ENCODE measurements at places on chromosomes 5 and 9. TPM values are rescaled to one million over a fixed set of nuclear protein-coding genes. Genes with fewer than 3 reads are reported as not detected.

DNA sequence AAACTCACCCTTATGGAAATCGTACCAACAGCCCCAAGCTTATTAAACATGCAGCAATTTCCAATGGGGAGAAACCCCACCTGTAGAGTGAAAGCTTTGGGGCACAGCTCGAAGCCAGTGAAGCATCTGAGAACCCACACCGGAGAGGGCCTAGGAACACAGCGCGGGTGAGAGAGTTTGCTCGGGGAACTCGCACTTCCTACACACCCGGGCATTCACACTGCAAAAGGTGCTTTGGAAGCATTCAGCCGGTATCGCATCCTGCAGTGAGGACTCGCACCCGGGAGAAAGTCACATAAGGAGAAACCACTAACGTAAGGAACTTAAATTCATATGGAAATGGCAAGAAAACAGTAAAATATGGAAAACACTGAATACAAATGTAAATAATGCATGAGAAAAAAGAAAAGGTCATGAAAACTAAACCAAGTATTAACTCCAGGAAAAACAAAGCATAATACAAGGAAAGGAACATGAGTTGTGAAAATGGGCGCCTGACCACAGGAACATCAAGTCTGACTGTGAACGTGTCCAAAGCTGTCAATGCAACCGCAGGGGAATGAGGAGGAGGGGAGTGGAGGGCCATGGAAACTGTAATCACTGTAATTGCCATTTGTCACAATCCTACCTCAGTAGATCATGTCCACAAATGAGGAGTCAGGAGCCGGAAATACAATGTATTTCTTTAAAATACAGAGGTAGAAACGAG lies 28.7 kb downstream of the CAMSAP1 start:
- no peak for DNase-seq

GRCh38 chr9:33165263-33166151 lies 1.6 kb downstream of the B4GALT1 start:
- no peak for DNase-seq

- DNase-seq, result no peak
These were observed 30.6 kb downstream of the CLINT1 start for GRCh38 chr5:157828105-157828943.

DNA sequence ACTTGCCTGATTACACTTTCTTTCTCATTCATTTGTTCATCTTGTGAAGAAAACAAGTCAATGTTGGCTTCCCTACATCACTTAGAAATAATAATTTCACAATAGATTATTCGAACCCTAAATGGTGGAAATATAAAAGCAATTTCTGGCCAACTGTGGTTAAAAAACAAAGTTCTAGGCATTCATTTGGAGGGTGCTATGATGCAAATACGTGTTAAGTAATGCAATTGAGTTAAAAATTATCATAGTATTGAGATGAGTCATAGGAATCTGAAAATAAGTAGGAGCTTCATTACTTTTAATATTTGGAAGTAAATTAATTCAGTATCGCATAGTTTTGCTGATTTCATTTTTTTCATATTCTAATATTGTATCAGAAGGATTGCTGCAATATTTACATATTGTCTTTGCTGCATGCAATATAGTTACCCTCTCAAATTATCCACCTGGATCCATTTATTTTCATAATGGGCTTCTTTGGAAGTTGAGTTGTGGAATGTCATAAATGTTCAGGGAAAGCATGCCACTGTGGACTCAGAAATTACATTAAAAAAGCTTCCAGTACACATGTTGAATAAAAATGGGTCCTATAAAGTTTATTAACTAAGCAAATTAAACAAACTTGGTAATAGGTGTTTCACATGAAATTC lies 647.7 kb upstream of the WWC1 start:
- no peak for DNase-seq

DNA sequence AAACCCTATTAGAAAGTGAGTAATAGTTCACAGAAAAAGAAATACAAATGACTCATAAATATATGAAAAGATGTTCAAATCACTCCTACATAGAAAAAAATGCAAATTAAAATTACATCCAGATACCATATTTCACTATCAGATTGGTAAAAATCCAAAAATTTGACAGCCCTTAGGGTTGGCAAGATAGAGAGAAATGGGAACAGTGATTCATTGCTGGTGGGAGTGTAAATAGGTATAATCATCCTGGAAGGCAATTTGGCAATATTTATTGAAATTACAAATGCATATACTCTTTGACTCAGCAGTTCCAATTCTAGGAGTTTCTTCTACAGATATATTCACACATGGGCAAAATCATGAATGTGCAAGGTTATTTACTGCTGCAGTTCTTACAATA lies 273.5 kb downstream of the NR2F1-AS1 start:
- DNase-seq, result no peak

The ISL1 gene
- not detected for total RNA-seq

DNA sequence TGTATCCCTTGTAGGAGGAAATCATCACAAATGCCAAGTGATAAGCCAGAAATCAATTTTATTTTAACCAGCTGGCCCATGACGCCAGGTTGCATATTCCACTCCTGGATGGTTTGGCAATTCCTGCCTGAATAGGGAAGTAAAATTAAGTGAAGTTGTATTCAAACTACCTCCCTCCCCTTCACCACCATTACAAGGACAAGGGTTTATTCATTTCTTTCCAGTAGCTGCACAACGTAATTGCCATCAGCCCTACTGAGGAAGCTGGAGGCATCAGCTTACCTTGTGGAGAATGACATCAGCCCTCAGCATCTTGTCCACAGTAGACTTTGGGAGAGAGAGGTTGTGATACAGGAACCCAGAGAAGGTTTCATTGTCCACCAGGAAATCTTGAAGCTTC lies 66.6 kb downstream of the ABCA1 start:
- no peak for DNase-seq

GRCh38 chr9:99445371-99445891 lies 223.3 kb downstream of the SEC61B start:
- no peak for DNase-seq

- no peak for DNase-seq
These were observed 125.2 kb upstream of the SMIM23 start for GRCh38 chr5:171660434-171660833.

DNA sequence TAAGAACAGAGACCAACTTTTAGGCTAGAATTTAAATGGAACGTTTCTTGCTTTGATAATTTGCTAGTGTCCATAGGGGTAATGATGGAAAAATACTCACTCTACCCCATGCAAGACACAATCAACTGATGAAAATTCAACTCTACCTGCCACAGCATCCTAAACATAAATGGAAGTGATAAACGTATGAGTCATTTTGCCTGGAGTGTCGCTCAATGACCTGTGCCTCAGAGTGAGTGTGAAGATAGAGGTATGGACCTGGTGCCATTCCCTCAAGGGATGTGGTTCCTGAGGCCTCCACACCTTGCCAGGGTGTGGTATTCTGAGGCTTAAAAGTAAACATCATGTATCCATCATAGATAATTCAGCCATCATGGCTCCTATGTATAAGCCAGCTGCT lies 14.0 kb downstream of the ARL14EPL start:
- DNase-seq, result no peak

The PTGS1 gene
- 14.4 TPM for total RNA-seq

DNA sequence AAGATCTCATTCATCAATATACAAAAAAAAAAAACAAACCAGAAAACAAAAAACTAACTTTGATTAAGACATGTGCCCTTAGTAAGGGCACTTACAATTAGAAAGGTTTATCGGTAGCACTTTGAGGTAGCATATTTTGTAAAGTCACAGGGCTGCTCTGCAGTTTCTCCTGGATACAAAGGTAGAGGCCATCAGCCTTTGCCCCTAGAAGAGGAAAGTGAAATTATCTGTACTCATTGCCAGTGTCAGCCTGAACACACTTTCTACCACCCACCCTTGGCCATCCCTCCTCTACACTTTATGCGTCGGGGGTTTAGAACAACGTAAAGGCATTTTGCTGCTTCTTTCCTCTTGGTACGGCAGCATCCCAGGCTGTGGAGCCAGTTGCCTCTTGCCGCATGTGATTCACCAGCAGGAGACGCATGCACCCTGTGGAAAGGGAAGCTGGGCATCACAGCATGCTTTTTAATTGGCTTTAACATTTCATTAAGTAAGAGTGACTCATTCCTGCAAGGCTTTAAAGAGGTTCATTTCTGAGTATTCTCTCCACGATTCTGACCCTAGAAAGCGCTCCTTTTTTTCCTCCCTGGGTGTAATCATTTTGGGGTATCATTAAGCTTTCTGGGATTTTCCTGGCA lies 84.6 kb downstream of the CEMIP2 start:
- no peak for DNase-seq

The CD274 gene
- 44.7 TPM for total RNA-seq

GRCh38 chr5:32095261-32095671 lies 78.9 kb downstream of the GOLPH3 start:
- DNase-seq, result no peak

The CARTPT gene
- total RNA-seq, result not detected

DNA sequence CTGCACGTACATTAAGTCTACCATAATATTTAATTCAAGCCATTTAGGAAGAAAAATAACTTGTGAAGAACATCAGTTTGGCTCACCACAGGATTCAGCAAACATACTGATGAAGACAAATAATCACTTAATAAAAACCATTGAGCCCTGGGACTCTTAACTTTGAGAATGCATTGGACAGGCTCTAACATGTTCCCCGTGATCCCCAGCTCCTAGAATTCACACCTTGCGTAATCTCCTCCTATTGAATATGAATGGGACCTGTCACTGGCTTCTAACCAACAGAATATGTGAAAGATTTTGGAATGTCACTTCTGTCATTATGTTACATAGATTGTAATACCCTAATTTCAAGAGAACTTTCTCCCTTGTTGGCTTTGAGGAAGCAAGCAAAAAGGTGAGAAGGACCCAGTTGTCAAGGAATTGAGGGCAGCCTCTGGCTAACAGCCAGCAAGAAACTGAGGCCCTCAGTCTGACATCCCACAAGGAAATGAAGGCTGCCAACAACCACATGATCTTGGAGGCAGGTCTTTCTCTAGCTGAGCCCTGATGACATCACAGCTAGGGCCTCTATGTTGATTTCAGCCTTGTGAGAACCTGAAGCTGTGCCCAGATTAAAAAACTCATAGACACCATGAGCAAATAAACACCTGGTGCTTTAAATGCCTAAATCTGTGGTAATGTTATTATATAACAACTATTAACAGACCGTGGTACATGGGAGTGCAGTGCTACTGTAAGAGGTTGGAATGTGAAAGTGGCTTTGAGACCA lies 433.2 kb downstream of the SEMA5A start:
- no peak for DNase-seq

GRCh38 chr9:95383185-95383676 lies 65.7 kb upstream of the FANCC start:
- no peak for DNase-seq

- no peak for DNase-seq
These were observed 85.2 kb downstream of the AUH start for GRCh38 chr9:91276513-91276912.

DNA sequence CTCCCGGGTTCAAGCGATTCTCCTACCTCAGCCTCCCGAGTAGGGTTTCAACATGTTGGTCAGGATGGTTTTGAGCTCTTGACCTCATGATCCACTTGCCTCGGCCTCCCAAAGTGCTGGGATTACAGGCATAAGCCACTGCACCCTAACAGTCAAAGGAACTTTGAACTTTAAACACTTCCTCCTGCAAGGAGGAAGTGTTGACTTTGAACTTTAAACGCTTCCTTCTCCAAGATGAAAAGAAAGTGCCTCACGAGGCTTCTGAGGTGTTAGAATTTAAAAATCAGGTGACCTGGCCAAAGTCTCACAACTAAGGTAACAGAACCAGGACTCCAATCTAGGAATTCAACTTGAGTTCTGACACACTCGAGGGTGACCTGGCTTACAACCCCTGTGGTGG lies 150.9 kb downstream of the BRINP1 start:
- no peak for DNase-seq

The NTRK2 gene
- total RNA-seq, result under 0.01 TPM

- no peak for DNase-seq
These were observed 747.0 kb upstream of the CDH6 start for GRCh38 chr5:30446456-30446855.

DNA sequence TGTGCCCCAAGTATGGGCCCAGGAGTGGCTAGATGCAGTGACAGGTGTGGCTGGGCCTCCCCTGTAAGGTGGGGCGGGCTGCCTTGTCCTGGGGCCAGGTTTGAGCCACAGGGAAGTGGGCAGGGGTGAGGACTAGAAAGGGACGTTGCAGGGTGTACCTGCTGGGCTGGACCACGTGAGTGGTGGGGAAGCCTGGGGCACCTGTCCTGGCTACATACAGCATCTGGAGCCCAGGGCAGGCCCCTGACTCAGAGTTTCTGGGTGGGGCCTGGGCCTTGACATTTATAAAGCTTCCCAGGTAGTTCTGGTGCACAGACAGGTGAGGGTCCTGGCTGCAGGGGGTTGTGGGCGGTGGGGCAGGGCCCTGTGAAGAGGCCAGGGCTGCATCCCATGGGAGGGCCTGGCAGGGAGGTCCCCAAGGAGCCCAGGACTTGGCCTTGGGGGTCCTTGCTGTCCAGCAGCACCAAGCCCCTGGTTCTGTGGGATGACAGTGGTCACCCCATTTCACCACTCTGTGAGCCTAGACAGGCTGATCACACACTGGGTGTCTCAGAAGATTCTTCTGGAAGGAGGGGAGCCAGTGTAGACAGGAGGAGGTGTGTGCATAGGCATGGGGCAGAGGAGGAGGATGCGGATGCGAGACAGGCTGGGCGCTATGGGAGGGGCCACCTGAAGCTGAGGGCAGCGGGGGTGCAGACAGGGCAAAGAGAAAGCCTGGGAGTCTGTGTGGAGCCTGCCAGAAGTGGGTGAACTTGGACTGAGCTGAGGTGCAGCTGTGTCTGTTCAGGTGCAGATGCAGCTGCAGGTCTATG lies 94.0 kb downstream of the PHF2 start:
- no peak for DNase-seq

The C5orf46 gene
- 0.21 TPM for total RNA-seq

- DNase-seq, result no peak
These were observed 78.7 kb downstream of the NRG2 start for GRCh38 chr5:139964266-139964993.

DNA sequence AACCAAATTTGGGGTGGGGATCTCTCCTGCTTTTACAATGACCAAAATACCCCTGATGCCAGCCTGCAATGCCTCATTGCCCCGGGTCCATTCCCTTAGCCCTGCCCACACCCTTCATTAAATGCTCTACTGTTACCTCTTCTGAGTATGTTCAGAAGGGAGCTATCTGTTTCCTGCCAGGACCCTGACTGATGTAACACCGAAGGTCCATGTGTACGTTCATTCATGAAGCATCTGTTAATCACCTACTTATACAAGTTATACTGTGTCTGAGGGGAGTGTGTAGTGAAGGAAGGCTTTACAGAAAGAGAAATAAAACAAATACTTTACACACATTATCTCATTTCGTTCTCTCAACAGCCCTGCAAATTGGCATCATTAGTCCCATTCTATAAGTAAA lies 51.9 kb downstream of the ASTN2 start:
- DNase-seq, result no peak
